ENCODE measurements at places on chromosomes 16 and 17.
A peak's percentile ranks its signal among the peaks of the same experiment; 100 is the strongest.

GRCh38 chr16:27347930-27348685, 34.3 kb downstream of the IL4R start:
- DNase-seq: no peak

DNA sequence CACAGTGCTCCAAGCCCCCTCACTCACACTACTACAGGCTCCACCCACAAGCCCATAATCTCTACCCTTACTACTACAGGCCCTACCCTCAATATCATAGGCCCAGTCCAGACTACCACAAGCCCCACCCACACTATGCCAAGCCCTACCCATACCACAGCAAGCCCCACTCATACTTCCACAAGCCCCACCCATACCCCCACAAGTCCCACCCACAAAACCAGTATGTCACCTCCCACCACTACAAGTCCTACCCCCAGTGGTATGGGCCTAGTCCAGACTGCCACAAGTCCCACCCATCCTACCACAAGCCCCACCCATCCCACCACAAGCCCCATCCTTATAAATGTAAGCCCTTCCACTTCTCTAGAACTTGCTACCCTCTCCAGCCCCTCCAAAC, 13.8 kb downstream of the RIPOR1 start:
- peak; percentile 54 for DNase-seq

GRCh38 chr17:75694536-75694935, 26.7 kb upstream of the ITGB4 start:
- no peak for DNase-seq

DNA sequence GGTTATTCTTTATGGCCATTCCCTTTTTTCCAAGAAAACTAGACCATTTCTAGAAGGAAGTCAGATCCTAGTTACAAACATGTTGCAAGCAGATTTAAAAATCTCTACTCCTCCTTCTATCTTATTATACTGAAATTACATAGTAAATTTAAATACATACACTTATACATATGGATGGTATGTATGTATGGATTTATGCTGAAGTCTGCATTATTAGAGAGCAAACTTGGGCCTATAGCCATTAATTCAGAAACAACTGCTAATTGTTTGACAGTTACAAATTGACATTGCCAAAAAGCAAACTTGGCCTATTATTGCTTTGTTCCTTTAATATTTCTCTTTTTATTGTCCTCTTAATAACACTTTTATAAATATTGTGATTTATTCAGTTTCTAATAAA, 67.1 kb downstream of the NFAT5 start:
- DNase-seq: no peak

- no peak for DNase-seq
Observed at GRCh38 chr16:69367980-69368379, 16.4 kb upstream of the TMED6 start.

All from stimulated activated CD8-positive, alpha-beta memory T cell treated with anti-CD3 and anti-CD28 coated beads, Interleukin-12 subunit alpha, Interleukin-12 subunit beta, amount 100 ng/mL, for 1 hour (primary cell).